ENCODE measurements at places on chromosomes 12 and 14.

DNA sequence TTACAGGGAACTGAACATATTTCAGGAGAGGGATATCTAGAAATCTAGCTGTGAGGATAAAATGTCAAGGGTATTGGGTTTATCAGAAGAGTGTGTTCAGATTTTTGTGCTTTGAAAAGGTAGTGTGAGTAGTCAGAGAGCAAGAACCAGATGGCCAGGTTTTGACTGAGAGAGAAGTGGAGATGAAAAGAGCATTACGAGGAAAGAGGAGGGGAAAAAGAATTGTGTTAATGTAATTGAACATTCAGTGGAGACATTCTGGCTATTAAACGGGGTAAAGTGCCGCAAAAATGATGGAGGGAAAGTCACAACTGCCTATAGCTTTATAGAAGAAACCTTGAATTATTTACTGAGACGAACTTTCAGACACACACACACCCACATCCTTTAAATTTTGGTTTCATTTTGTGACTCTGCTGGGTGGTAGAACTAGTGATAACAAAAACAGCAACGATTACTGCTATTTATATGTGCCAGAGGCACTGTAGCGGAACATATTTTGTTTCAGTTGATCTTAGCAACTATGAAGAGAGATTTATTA, 213.6 kb downstream of the ERC1 start:
- no peak for DNase-seq

- no peak for DNase-seq
Observed at GRCh38 chr14:39366460-39367386, 65.5 kb downstream of the FBXO33 start.

DNA sequence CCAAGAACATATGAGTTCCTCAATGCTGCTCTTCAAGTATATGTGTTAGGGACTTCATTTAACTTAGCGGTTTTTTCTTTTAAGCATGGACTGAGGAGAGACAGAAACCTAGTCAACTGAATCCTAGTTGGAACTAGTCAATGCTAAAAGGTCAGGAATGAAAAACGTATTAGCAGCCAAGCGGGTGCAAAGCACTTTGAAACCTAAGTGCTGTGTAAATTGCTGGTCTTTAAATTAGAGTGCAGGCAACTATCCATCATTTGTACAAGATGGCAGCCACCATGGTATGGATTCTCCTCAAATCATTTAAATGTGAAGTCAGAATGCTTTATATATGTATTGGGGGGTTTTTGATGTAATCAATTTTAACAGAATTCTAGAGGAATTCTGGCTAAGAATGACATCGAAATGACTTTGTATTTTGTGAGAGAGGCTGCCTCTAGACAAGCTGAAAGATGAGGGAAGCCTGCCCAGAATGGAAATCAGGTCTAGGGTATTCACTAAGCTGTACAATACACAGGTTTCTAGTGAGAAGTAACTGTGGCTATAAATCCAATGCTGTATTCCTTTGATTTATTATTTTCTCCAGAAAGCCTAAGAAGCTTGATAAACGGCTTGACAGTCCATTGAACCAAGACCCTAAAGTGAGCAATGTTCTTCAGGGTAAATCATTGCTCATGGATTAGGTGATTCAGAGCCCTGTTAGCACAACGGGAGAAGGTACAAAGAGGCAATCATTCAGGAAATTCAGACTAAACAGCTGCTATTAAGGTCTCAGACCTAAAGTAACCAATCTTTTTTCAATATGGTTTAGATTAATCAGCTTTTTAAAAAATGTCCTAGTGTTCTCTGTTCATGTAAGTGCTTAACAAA, 198.8 kb downstream of the ANO2 start:
- no peak for DNase-seq

DNA sequence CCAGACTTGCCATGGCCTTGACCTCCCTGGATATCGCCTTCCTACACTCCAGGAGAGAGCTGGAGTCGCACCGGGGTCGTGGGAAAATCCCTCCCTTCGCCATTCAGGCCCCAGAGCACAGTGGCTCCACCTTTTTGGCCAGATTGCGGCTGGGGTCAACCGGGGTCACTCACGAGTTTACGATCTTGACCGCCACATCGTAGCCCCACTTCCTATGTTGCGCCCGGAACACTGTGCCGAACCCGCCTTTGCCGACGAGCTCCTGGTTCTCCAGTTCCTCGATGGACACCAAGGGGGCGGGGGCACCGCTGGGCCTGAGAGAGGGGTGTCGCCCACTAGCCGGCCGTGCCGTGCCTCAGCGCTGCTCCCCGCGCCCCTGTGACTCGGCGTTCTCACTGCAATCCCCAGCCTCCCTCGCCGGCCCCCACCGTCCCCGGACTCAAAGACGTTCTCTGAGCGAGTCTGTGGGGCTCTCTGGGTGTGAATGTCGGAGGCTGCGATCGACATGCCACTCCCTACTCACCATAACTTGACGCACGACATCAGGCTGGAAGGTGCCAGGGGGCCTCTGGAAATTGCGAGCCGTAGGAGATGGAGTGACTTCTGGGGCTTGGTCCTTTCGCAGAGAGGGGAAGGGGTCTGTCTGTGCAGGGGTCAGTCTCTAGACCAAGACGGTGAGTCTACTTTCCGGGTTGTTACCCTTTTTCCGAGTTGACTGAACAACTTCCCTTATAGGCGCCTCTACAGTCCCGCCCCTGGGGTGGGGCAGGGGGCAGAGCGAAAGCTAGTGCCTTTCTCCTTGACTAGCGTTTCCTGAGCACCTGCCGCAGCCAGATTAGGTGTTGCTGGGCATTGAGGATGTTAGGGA, at the start of gene RIPK3:
Gene RIPK3, minus strand, starts transcription at position 708 of the 868 bp plus-strand sequence. Its CDS starts 165 bp downstream, at position 543.
- DNase-seq: peak; percentile 42

- peak; percentile 40 for DNase-seq
Observed at GRCh38 chr12:68358532-68359485, 26.6 kb upstream of the MDM1 start.

- no peak for DNase-seq
Observed at GRCh38 chr12:104752016-104752415, 206.1 kb downstream of the SLC41A2 start.

DNA sequence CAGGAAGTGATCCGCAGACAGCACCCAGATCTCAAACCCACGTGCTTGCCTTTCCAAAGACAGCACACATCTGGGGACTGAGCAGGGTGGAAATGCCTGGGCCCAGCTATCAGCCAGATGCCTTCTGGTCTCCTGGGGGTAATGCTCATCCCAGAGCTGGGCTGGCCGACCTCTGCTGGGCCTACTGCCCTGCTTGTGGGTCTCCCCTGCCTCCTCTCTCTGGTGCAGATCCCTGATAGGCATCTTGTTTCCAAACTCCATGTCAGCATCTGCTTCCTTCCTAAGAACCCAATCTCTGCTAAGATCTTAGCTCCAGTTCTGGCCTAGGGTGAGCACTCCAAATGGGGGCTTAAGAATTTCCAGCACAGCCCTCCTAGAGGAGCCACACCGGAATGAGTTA, 1043.0 kb downstream of the VRK1 start:
- no peak for DNase-seq

- DNase-seq: peak; percentile 92
Observed at GRCh38 chr12:1795785-1796514, 24.4 kb upstream of the LRTM2 start.

DNA sequence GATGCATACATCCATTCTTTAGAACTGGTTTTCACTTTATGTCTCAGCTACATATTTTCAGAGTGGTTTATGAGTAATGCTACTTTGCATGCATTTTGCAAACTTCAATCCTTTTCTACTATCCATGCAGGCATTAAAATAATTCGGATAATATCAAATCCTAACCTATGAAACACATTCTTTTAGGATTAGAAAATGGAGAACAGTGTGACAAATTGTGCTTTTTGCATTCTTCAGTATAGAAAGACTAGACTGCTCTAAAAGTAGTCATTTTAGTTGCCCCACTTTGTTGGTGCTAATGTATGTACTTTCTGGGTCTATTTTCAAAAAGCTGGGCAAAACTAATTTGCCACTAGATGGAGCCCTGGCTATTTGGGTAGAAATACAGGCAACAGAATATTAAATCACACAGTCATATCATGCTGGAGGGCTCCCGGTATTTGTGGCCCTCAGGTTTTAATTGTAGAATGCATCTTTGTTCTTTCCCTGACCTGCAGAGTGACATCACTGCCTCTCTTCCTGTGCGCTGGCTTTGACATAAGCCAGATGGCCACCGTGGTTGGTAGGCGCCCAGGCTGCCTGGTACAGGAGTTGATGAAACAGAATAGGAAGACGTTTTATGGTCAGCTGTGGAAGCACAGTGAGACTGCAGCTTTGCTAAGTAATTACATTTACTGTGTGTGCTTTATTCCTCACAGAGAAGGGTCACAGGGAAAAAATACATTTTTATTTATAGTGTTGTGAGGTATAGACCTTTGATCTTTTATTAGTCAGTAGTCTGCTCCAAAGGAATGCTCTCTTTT, 28.1 kb downstream of the MSRB3 start:
- DNase-seq: no peak

DNA sequence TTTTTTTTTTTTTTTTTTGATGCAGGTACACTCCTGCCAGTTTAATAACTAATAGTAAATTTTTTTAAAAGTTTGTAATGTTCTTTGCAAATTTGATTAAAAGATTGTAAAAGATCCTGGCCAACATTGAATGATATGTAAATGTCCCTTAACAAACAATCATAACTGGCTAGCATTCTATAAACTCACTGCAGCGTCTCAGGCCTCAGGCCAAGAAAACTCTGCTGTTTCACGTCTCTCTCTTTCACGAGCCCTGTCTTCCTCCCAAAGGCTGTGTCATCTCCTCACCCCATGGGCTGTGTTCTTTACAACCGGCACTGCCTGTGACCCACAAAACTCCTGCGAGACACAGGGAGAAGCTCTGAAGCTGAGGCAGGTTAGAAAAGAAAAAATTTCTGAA, 103.3 kb downstream of the NUAK1 start:
- DNase-seq: no peak

DNA sequence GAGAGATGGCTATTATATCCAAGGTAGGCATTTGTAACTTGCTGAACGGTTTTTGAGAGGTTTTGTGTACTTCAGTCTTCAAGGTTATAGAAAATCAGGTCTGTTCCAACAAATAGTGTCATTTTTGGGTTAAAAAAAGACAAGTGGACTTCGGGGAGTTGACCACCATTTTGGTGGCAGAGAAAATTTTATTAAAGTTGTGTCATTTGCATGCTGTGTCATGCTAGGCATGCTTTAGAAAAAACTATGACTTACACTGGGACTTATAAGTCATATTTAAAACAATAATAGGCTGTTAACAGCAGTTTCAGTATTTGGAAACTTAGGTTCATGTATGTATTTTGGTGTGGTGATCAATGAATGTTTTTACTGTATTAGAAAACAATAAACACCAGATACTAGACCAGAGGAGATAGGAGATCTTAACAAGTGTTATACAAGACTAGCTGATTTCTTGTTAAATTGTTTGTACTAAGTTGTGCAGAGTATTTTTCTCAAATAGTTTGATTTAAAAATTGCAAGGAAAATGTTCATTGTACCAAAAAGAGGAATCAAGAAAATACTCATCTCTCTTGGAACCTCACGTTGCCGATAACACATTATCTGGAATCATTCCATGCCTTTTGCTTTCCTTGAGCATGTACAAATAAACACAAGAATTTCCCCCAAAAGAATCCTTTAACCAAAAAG, 1.4 kb downstream of the RAN start:
- DNase-seq: no peak

DNA sequence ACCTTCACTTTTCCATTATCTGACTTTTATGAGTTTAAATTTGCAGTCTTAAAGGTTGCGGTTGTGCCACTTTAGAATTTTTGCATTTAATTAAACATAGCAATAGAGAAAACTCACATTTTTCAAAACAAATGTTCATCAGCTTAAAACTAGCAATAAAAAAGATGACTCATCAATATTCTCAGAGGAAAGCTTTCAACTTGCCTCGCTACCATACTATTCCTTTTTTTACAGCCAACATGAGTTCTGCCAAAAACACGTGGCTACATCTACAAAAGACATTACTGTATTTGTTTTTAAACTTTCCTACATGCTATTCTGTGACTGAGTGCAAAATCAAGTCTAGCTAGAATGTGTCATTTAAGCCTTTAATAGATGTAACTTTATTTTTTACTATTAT, 497.1 kb downstream of the RPS29 start:
- no peak for DNase-seq

- DNase-seq: no peak
Observed at GRCh38 chr12:120481022-120481767, 11.6 kb upstream of the SRSF9 start.

- DNase-seq: no peak
Observed at GRCh38 chr12:76914102-76914859, 35.5 kb upstream of the CSRP2 start.

DNA sequence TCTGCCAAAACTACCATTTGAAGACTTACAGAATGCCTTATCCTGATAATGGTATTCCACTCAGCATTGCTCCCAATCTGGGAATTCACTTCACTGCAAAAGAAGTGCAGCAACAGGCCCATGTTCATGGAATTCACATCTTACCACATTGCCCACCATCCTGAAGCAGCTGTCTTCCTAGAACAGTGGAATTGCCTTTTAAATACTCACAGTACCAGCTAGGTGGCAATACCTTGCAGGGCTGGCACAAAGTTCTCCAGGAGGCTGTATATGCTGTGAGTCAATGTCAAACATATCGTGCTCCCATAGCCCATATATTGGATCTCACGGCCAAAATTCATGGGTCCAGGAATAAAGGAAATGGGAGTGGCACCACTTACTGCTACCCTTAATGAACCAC, 83.8 kb upstream of the PLEKHG7 start:
- no peak for DNase-seq

DNA sequence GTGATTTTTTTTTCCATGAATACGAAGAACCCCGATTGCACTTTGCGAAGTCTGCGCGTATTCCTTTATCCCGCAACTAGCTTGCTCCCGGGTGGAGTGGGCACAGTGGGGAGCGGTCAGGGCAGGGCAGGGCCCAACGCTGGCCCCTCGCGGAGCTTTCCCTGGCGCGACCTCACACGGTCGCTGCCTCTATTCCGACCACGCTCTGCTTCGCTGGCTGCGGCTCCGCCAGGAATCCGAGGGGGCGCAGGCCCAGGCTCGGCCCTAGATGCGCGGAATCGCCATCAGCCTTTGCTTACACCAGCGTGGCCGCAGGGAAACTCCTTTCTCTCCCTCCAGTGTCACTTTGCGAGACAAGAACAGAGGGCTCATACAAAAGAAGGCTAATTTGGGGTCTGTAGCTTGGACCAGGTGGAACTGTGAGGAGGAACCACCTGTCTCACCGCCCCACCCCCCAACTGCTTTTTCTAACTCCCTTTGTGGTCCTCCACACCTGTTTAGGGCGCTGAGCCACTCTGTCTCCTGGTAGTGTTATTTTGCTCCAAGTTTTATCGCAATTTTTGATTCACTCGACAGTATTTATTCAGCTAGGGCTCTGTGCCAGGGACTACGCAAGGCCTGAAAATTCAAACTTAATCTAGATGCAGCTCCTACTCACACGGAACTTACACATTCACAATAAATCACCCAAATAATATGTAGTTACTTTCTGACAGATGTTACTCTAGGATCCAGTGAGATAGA, 3.1 kb upstream of the NKX2-1 start:
- DNase-seq: no peak
